ENCODE measurements at places on chromosomes 2 and 18.

GRCh38 chr2:20381457-20381856, 30.8 kb upstream of the PUM2 start:
- peak; percentile 72 for DNase-seq

- no peak for DNase-seq
Measured at GRCh38 chr18:13625355-13625754, 101.0 kb downstream of the FAM210A start.

GRCh38 chr18:22399949-22400348, 17.8 kb downstream of the CTAGE1 start:
- DNase-seq, result no peak

GRCh38 chr2:195447323-195447975, 209.6 kb upstream of the SLC39A10 start:
- DNase-seq, result no peak

- DNase-seq, result no peak
Measured at GRCh38 chr2:177282181-177282641, 17.7 kb upstream of the NFE2L2 start.

- no peak for DNase-seq
Measured at GRCh38 chr2:188276255-188276654, 15.4 kb upstream of the GULP1 start.

- no peak for DNase-seq
Measured at GRCh38 chr2:197081294-197081693, 154.8 kb upstream of the PGAP1 start.

DNA sequence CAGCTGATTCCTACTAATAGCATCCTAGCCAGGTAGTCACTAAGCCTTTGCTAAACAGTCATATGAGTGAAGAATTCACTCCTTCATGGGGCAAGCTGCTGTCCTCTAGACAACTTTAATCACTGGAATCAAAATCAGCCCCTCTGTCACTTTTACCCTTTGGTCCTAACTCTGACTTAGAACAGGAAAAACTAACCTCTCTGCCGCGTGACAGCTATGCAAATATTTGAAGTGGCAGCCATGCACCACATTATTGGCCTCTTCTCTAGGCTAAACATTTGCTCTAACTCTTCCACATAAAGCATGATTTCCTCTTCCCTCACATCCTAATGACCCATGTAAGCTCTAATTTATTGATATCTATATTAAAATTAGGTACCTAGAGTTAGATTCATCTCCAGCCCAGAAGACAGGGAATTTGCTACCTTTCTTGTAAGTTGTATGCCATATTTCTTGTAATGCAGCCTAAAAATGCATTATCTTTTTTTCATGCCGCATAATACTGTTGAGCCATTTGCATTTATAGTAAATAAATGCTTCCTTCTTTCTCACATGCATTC, 12.8 kb upstream of the ONECUT2 start:
- peak; percentile 44 for DNase-seq

- no peak for DNase-seq
Measured at GRCh38 chr2:8756230-8756629, 74.4 kb downstream of the ID2 start.

GRCh38 chr2:212737392-212738172, 199.0 kb upstream of the ERBB4 start:
- no peak for DNase-seq

DNA sequence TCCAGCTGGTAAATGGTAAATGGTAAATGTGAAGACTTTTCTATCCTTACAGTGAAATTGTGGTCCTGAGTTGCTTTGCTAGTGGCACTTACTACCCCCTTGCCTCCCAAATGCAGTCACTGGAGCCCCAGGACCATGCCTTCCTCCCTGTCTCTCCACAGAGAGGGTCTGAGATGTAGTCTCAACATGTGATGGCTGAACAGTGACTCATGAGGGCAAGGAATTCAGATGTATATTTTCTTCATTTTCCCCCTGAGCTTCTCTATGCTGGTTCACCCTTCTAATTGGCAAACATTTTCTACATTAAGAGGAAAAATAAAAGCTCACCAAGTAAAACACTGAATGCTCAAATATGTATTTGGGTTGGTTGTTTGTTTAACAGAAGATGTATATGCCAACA, 232.0 kb downstream of the SH3BP4 start:
- DNase-seq, result no peak

DNA sequence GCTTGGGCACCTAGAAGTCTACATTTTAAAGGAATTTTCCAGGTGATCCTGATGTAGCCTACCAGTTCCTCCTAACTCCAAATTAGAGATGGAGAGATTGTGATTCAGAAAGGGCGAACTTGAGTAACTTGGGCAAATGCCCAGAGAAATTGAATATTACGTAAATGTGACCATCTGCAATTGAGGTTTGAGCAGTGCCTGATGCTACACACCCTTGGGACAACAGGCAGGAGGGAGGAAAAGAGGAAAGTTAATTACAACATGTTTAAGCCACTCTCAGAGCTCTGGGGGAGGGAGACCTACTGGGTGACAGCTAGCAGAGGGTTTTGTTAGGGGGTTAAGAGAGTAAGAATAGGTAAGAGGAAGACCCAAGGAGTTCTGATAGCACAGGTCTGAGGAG, 208.9 kb downstream of the LPIN1 start:
- no peak for DNase-seq

DNA sequence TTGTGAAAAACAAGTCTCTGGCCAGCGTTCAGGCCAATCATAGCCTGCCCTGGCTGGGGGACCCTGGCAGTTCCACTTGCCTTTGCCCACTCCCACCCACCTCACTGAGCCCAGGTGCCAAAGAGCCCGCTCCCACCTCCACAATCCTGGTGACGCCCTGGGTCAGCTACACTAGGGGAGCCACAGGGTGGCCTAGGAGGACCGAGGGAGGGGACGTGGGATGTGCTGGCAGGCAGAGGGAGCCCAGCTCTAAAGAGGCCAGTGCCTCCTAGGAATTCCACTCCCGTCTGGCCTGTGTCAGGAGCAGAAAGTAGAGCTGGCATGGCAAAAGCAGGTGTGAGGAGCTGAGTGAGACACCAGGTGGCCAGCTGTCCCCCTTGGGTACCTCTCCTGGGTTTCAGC, 49.3 kb downstream of the TNS1 start:
- no peak for DNase-seq

GRCh38 chr18:40673150-40673549, 1281.9 kb upstream of the PIK3C3 start:
- no peak for DNase-seq

DNA sequence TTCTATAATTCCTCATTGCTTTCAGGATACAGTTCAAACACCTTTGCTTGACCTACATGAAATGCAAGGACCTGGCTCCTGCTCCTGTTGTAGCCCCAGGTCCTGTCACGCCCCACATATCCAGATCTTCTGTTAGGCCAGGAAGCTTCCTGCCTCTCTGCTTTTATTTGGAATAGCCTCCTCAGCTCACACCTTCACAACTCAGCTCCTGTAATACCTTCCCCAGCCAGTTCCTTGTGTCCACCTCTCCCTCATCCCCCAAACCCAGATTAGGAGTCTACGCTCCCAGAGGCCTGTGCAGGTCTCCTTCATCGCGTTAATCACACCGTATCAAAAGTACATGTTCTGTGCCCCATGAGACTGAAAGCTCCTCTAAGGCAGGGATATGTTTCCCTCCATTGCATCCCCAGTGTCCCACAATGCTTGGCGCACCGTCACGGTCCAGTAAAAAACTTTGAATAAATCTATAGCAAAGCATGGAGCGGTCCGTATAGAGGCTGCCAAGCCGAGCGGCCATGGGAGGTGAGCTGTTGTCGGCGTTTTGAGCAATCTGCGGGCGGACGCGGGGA, 371 bp downstream of the MDH1B start:
- no peak for DNase-seq

- no peak for DNase-seq
Measured at GRCh38 chr18:389658-390357, 110.7 kb downstream of the COLEC12 start.

- no peak for DNase-seq
Measured at GRCh38 chr2:235537186-235537585, 43.3 kb downstream of the AGAP1 start.

GRCh38 chr2:29130295-29130694, 15.1 kb downstream of the CLIP4 start:
- DNase-seq, result no peak

DNA sequence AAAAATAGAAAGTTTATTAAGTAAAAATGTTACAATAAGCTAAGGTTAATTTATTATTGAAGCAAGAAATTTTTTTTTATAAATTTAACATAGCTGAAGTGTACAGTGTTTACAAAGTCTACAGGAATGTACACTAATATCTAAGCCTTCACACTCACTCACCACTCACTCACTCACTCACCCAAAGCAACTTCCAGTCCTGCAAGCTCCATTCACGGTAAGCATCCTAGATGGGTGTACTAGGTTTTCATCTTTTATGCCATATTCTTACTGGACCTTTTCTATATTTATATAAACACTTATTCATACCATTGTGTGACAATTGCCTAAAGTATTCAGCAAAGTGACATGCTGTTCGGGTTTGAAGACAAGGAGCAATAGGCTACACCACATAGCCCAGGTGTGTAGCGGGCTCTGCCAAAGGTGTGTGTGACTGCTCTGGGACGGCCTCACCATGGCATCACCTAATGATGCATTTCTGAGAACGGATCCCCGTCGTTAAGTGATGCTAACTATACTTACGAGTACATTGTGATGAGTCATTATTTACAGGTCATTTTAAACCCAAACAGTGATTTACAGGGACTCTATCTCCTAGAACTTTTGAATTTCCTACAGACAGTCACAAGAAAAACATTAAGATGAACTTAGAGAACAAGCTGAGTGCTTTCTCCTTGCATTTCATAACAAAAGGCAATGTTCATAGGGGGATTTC, 76.3 kb upstream of the ID2 start:
- no peak for DNase-seq

GRCh38 chr2:98012561-98012991, 16.8 kb upstream of the TMEM131 start:
- no peak for DNase-seq

- DNase-seq, result no peak
Measured at GRCh38 chr2:202172439-202173211, 65.8 kb downstream of the SUMO1 start.

DNA sequence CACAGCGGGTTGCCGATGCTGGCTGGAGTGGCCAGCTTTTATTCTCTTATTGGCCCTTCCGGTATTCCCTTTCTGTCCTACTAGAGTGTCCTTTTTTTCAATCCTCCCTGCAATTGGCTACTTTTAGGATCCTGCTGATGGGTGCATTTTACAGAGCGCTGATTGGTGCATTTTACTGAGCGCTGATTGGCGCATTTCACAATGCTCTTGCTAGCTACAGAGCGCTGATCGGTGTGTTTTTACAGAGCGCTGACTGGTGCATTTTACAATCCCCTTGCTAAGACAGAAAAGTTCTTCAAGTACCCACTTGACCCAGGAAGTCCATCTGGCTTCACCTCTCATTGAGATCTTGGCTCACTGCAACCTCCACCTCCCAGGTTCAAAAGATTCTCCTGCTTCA, 44.4 kb upstream of the SPRED2 start:
- no peak for DNase-seq

GRCh38 chr2:167134381-167135072, 246.2 kb downstream of the XIRP2 start:
- DNase-seq, result no peak

- no peak for DNase-seq
Measured at GRCh38 chr18:830315-830901, 18.4 kb upstream of the YES1 start.

DNA sequence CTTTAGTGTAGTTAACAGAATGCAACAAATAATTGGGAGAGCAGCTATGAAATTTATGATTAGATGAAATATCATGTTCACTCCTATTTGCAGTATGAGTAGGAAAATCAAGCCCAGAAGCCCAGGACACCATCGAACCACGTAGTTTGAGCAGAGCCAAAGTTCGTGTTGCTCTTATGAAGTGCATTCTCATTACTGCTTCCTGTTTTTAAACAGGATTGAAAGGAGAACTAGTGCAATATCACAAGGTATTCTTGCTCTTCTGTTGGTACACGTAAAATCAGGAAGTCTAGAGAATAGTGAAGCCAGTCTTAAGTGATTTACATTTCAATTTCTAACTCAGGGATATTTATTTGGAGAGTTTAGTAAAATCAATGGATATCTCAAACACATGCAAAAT, 21.1 kb downstream of the ARHGAP15 start:
- DNase-seq, result no peak

DNA sequence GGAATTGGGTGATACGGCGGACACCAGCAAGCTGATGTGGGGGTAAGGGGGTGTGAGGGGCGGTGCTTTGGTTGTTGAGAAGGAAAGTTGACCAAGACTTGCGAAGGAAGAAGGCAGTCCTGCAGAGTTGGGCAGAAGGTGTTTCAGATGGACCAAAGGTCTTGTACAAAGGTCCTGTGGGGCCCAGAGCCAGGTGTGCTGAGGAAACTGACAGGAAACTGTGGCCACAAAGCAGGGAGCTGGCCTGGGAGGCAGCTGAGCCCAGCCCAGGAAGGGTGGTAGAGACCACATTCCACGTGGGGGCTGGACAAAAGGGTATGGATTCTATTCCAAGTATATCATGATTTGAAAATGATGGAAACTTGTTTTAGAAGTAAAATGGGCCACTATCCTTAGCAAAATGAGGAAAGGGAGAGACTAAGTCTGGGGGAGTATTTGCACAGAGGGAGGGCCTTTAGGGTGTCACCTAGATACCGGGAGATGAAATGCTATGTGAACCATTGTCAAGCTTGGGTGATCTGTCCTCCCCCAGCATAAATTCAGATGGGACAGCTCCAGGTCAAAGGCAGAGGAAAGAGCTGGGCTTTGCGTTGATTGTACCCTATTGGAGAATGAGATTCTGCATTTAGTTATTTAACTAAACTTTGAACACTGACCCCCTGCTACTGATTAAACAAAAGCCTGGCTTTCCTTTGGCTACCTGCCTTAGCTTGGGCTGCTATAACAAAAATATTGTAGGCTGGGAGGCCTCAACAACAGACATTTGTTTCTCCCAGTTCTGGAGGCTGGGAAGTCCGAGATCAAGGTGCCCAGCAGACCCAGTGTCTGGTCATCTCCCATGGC, 4.3 kb upstream of the EDAR start:
- DNase-seq, result no peak

- no peak for DNase-seq
Measured at GRCh38 chr18:46686186-46686585, 29.2 kb upstream of the LOXHD1 start.

GRCh38 chr18:3819961-3820360, 370.0 kb downstream of the TGIF1 start:
- DNase-seq, result no peak

DNA sequence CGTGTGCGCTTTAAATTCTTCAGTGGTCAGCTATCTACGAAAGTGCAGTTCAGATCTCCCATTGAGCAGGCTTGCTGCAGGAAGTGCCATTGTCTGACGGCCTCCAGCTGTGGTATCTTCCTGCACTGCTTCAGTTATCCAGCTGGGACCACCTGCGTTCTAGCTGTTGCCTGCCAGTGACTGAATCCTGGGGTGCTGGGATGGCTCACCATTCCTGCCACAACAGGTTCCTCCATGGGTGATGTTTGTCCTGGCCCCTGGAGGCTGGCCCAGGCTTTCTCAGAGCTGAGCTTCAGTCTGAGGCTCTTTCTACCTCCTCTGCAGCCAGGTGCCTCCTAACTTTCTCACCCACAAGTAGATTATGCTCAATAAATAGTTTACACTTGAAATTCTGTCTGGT, 498.5 kb upstream of the HS6ST1 start:
- no peak for DNase-seq

All from NCI-H774 (cell line).